ENCODE measurements at places on chromosomes 7 and 10. TPM values are rescaled to one million over a fixed set of nuclear protein-coding genes. Genes with fewer than 3 reads are reported as not detected.

CUL2 gene
- 56.3 TPM for total RNA-seq

UCN3 gene
- not detected for total RNA-seq

MEOX2 gene
- total RNA-seq, result not detected

MOGAT3 gene
- total RNA-seq, result not detected

ETV1 gene
- total RNA-seq, result 0.68 TPM

AGR3 gene
- not detected for total RNA-seq

PCLO gene
- total RNA-seq, result 3.1 TPM

FAM25A gene
- 342 TPM for total RNA-seq

RBP3 gene
- not detected for total RNA-seq

KCP gene
- 2.2 TPM for total RNA-seq

TMEM130 gene
- total RNA-seq, result not detected

IFIT3 gene
- 3.1 TPM for total RNA-seq

TRIM50 gene
- not detected for total RNA-seq

GNAI1 gene
- total RNA-seq, result 121 TPM

PPRC1 gene
- 35.0 TPM for total RNA-seq

BAIAP2L1 gene
- total RNA-seq, result 20.8 TPM

ZC3HAV1L gene
- total RNA-seq, result 19.4 TPM

ATG9B gene
- total RNA-seq, result 1.00 TPM

ADIRF gene
- total RNA-seq, result 63.6 TPM

PON1 gene
- not detected for total RNA-seq

EPO gene
- total RNA-seq, result not detected

GOLGA7B gene
- 0.21 TPM for total RNA-seq

ZNF804B gene
- total RNA-seq, result not detected

STRIP2 gene
- total RNA-seq, result 9.6 TPM

PTN gene
- total RNA-seq, result 0.07 TPM

POU6F2 gene
- not detected for total RNA-seq

ARMC10 gene
- total RNA-seq, result 53.7 TPM

MYOZ1 gene
- total RNA-seq, result not detected

ATOH7 gene
- not detected for total RNA-seq

STOX1 gene
- total RNA-seq, result under 0.01 TPM
